Naive thymus-derived CD8-positive, alpha-beta T cell (primary cell): ENCODE measurements at places on chromosomes 12 and 14. TPM values are rescaled to one million over a fixed set of nuclear protein-coding genes. Genes with fewer than 3 reads are reported as not detected.

PAX9 gene
- total RNA-seq = not detected

- peak overlapping the region; percentile 96 for H3K4me3 ChIP-seq
- H3K4me1 ChIP-seq = peaks cover 71% of the 10 kb centered on the region
- peak overlapping the region; percentile 91 for H3K27ac ChIP-seq
- DNase-seq = peak; percentile 53
- no peaks in the 10 kb centered on the region for H3K27me3 ChIP-seq
- H3K36me3 ChIP-seq = no peaks in the 10 kb centered on the region
Measured at GRCh38 chr12:1592444-1593173, 1.8 kb downstream of the FBXL14 start.

MLEC gene
- 44.6 TPM for total RNA-seq

- H3K27ac ChIP-seq = no peak overlapping the region
- peaks cover 12% of the 10 kb centered on the region for H3K36me3 ChIP-seq
- H3K4me1 ChIP-seq = peaks cover 1% of the 10 kb centered on the region
- H3K27me3 ChIP-seq = no peaks in the 10 kb centered on the region
- peak; percentile 38 for DNase-seq
Measured at GRCh38 chr14:89973234-89973823, 17.6 kb downstream of the TDP1 start.

RIC8B gene
- total RNA-seq = 14.6 TPM

KRT72 gene
- total RNA-seq = 11.4 TPM

DNA sequence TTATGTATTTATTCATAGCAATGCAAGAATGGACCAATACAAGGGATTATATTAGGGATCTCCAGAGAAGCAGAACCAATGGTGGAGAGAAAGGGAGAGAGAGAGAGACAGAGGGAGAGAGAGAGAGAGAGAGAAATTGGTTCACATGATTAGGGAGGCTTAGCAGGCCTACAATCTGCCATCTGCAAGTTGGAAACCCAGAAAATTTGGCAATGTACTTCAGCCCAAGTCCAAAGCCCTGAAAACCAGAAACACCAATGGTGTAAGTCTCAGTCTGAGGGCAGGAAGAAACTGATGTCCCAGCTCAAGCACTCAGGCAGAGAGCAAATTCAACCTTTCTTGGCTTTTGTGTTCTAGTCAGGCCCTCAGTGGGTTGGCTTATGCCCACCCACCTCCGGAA, 48.7 kb upstream of the CMKLR1 start:
- no peak overlapping the region for H3K27ac ChIP-seq
- peaks cover 20% of the 10 kb centered on the region for H3K27me3 ChIP-seq
- H3K4me1 ChIP-seq = no peaks in the 10 kb centered on the region
- no peak overlapping the region for H3K4me3 ChIP-seq
- no peak for DNase-seq
